ENCODE measurements at places on chromosomes 5 and 9. TPM values are rescaled to one million over a fixed set of nuclear protein-coding genes. Genes with fewer than 3 reads are reported as not detected.

WWC1 gene
- polyA plus RNA-seq: not detected

ERGIC1 gene
- 45.5 TPM for polyA plus RNA-seq

TAF11L3 gene
- polyA plus RNA-seq: 0.20 TPM

NCS1 gene
- polyA plus RNA-seq: 13.1 TPM

CCDC152 gene
- 4.0 TPM for polyA plus RNA-seq

SH3TC2 gene
- 0.20 TPM for polyA plus RNA-seq

SLC25A2 gene
- not detected for polyA plus RNA-seq

PHF24 gene
- 0.01 TPM for polyA plus RNA-seq

INSYN2B gene
- polyA plus RNA-seq: not detected

OCLN gene
- polyA plus RNA-seq: 0.19 TPM

PPP2R2B gene
- not detected for polyA plus RNA-seq

FCN1 gene
- not detected for polyA plus RNA-seq

PCDHA9 gene
- not detected for polyA plus RNA-seq

ACOT12 gene
- not detected for polyA plus RNA-seq

SCGB3A2 gene
- polyA plus RNA-seq: not detected

FOXD4 gene
- polyA plus RNA-seq: 0.81 TPM

SELENOP gene
- polyA plus RNA-seq: 5.6 TPM

SH3RF2 gene
- polyA plus RNA-seq: 0.05 TPM

HEMGN gene
- 137 TPM for polyA plus RNA-seq

EFCAB9 gene
- not detected for polyA plus RNA-seq

TMEM161B gene
- 31.6 TPM for polyA plus RNA-seq

LEAP2 gene
- 2.3 TPM for polyA plus RNA-seq

ISCA1 gene
- 20.0 TPM for polyA plus RNA-seq

LRRC19 gene
- polyA plus RNA-seq: not detected

PCDHA2 gene
- not detected for polyA plus RNA-seq

TEX48 gene
- not detected for polyA plus RNA-seq

PCDHB16 gene
- not detected for polyA plus RNA-seq

RASGRF2 gene
- 0.08 TPM for polyA plus RNA-seq

Data from K562 (cell line).